CD4-positive, alpha-beta T cell treated with Interleukin-6 for 4 hours (primary cell): ENCODE measurements at places on chromosomes 5 and 9.

- DNase-seq = no peak
Measured at GRCh38 chr9:88998911-88999310, 7.6 kb downstream of the S1PR3 start.

- no peak for DNase-seq
Measured at GRCh38 chr5:172074896-172075295, 68.5 kb upstream of the FBXW11 start.

GRCh38 chr5:67465537-67466207 is 269.1 kb upstream of the CD180 start:
- no peak for DNase-seq

DNA sequence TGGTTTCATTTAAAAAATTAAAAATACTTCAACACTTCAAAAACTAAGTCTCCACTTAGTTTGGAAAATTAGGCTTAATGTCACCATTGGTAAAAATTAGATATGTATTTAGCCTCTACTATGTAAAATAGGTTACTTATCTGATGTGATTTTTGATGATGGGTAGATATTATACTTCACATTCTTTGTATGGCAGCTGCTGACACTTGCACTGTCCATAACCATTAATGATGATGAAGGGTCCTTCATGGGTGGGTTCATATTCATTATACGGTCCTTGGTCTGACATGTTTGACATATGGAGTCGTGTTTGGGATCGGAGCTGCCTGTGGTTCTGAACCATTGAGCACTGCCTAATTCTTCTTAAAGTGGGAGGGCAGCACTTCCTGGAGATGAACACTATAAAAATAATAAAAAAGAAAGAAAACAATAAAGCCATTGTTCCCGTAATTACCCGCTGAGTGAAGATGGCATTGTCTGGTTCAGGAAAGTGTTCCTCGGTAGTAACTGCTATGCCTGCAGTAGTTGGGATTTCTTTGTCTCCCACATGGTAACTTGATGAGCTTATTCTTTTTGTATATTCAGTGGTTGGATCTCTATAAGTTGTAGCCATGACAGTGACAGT is 2.2 kb downstream of the LRRTM2 start:
- no peak for DNase-seq
